Iris pigment epithelial cell (primary cell): ENCODE measurements at places on chromosomes 4 and X.

DNA sequence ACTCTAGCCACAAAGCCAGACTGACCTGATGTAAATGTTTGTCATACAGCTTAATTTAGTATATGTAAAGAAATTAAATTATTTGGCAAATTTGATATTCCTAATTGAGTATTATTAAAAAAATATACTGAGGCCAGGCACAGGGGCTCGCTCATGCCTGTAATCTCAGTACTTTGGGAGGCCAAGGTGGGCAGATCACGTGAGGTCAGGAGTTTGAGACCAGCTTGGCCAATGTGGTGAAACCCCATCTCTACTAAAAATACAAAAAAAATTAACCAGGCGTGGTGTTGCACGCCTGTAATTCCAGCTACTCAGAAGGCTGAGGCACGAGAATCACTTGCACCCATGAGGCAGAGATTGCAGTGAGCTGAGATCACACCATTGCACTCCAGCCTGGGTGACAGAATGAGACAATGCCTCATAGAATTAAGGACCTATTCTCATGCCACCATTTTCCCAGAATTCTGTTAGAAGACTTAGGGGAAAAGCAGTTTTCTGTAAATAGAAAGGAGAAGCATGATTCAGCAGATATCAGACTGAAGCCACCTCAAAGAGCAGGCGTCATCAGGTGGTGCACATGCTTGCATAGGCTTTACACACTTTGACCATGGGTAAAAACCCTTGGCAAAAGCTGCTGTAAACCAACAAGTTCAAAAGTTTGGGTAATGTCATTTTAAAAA lies 6.1 kb downstream of the UBQLN2 start:
- DNase-seq: no peak

DNA sequence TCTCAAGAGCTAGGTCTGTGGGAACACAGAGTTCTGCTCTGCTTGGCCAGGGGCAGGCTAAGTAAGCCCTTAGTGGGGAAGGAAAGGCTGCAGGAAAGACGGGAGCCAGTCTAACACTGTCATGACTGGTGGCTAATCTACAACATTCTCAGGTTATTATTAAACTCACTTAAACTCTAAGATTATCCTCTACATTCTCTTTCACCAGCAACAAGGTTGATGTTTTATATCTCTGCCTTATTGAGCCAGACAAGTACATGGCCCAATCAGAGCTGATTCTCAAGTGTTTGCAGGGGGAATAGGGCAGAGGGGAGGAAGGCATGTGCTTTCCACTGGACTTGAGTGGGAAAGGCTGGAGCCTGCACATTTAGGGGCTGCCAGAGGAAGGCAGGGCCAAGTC lies 50.9 kb upstream of the FAM241A start:
- no peak for DNase-seq

DNA sequence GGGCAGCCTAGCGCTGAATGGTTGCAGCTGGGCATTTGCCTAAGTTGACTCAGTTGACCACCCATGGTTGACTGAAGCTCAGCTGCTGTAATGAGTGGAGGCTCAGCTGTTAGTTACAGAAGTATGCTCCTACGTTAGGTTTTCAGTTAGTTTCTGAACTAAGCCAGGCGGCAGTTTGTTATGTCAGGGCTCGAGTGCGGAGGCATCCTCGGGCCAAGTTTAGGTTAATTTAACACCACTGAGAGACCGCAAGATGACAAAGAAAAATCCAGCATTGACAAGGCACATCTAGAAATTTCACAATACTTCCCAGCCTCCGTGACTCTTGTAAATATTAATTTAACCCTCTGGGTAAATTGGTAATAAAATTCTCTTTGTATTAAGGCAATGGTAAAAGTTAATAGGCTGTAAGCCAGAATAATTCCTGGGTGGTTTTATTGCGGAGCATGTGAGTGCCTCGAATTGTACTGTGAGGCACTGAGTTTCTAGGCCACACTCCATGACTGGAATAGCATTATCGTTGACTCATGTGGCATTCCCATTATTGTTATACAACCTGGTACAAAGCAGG lies 33.1 kb upstream of the CDKN2AIP start:
- peak; percentile 9 for DNase-seq

GRCh38 chrX:152658302-152658701 lies 20.6 kb downstream of the GABRQ start:
- no peak for DNase-seq

GRCh38 chr4:7381221-7381889 lies 53.4 kb downstream of the PSAPL1 start:
- DNase-seq: no peak

- no peak for DNase-seq
Measured at GRCh38 chrX:106802063-106802387, 448 bp upstream of the TBC1D8B start.

GRCh38 chr4:15976456-15977447 lies 13.8 kb upstream of the FGFBP2 start:
- DNase-seq: no peak

DNA sequence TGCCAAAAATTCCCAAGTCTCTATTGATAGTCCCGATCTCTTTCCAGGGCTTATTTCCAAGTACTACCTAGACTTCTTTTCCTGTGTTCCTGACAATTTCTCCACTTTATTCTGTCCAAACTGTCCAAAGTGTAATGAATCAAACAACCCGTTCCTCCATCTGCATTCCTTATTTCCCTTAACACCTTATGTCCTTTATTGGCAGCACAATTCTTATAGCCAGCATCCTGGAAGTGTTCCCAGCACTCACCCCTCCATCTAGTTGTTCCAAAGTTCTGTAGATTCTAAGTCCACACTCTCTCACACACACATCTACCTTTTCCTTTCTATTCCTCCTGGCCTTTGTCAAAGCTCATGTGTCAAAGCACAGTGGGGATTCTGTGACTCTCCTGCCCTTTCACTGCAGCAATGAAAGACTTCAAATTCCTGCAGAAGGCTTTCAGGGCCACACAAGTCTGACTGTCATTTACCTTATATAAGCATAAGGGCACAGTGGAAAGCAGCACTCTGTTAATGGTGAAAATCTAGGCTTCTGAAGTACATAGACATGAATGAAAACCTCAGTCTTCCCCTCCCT lies 22.1 kb downstream of the LIMCH1 start:
- DNase-seq: no peak

DNA sequence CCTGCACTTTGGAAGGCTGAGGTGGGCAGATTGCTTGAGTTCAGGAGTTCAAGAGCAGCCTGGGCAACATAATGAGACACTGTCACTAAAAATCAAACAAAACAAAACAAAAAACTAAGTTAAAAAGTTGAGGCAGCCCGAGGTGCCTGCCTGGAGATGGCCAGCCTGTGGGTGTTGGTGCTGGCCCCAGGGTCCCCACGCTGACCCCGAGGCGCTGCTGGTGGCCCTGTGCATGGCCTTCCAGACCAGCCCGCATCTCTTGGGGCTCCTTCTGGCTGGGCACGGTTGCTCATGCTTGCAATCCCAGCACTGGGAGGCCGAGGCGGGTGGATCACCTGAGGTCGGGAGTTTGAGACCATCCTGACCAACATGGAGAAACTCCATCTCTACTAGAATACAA lies 4.4 kb downstream of the ETNPPL start:
- DNase-seq: no peak

GRCh38 chr4:139558235-139559088 lies 2.4 kb upstream of the SETD7 start:
- DNase-seq: no peak

DNA sequence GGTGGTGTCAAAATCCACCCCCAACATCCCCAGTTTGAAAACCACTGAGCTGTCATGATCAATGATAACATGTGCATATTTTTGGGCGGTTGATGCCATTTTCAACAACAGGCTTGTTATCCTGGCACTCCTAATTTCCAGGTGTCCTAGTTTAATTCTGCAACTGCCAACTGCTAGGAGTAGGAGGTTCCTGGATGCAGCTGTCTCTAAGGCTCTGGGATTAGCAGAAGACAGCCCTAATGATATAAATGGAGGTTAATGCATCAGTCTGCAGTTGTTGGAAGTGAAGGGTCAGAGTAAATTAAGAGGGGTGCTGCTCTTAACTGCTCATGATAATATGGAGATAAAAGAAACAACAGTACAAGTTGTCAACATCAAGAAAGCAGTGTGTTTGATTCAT lies 23.8 kb downstream of the ARFIP1 start:
- DNase-seq: no peak

DNA sequence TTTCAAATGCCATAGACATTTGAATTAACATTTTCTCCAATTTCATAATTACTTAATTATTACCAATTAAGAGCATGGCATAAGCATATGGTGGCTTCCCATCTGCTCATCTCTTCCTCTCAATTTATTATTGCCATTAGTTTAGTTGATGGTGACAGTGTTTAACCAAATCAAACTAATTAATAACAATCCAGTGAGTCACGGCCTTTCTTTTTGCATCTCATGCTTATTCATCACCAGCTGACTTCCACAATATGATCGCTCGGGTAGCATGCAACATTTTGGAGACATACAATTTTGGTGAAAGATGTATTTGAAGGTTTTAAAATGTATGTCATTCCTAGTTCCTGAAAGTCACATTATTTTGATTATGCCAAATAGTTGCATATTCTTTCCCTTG lies 172.8 kb upstream of the TACR3 start:
- DNase-seq: no peak

DNA sequence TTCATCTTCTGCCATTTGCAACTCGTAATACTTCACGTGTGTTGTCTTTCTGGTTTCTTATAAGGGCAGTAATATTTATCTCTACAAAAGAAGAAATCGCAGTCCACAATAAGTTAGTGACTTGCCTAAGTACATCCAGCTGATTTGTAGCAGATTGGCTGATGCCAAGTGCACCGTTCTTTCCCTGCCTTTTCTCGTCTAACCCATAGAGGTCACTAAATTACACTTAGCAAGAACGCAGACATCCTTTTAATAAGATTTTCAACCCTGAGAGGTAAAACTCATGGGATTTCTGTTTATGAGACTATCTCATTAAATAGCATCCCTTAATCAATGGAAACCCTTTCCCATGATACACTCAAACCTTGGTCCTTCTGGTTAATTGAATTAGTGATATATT lies 408.6 kb upstream of the ACTRT1 start:
- DNase-seq: peak; percentile 14

DNA sequence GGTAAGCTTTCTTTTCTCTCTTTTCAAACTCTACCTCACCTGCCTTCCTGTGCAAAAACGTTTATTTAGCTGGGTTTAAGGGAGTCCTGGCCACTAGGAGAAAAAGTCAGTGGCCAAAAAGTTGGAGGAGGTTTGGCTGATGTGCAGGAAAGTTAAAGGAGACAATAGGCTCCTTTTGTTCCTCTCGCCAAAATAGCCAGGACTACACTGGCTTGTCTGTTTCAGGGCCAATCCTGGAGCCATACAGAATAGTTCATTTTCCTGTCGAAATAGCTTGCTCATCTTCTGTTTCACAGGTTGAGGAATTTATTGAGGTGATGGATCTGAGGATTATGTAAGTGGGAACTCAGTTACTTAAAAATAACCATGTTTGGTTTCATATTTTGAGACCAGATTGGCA lies 423 bp downstream of the HEPH start:
- DNase-seq: no peak

DNA sequence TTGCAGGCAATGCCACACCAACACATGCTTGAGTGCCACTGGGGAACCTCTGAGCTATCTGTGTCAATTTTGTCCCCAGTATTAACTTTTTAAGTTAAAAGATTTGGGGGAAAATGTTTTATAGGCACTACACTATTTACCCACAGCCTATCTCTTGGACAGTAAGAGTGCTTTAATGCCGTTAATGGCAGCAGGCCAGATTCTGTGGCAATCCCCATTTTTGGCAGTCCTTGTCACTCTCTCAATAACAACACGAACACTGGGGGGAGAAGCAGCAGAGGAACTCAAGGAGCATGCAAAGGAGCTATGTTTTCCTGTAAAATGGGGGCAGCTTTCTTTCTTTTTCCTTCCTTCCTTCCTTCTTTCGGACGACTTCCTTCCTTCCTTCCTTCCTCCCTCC lies 168.6 kb downstream of the NSUN7 start:
- DNase-seq: peak; percentile 90

DNA sequence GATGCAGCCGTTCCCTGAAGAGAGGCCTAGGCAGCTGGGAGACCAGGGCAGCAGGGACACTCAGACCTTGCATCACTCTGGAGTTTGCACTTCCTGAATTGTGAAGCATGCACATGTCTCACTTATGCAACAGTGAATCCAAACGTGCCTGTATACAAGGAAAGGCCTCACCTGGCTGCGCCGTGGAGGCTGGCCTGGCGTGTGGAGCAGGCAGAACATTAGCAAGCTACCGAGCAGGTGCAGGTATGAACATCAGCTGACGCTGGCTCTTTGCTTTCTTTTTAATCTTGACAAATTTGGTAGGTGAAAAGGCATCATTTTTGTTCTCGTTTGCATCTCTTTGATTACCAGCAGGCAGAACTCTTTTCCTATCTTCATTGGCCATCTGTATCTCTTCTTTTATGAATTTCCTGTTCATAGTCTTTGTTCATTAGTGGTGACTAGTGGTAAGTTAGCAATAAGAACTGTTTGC lies 37.1 kb upstream of the IRAK1 start:
- DNase-seq: peak; percentile 51

GRCh38 chr4:107922486-107923473 lies 8.6 kb upstream of the CYP2U1 start:
- no peak for DNase-seq

- DNase-seq: no peak
Measured at GRCh38 chrX:5638572-5638971, 590.1 kb downstream of the NLGN4X start.

DNA sequence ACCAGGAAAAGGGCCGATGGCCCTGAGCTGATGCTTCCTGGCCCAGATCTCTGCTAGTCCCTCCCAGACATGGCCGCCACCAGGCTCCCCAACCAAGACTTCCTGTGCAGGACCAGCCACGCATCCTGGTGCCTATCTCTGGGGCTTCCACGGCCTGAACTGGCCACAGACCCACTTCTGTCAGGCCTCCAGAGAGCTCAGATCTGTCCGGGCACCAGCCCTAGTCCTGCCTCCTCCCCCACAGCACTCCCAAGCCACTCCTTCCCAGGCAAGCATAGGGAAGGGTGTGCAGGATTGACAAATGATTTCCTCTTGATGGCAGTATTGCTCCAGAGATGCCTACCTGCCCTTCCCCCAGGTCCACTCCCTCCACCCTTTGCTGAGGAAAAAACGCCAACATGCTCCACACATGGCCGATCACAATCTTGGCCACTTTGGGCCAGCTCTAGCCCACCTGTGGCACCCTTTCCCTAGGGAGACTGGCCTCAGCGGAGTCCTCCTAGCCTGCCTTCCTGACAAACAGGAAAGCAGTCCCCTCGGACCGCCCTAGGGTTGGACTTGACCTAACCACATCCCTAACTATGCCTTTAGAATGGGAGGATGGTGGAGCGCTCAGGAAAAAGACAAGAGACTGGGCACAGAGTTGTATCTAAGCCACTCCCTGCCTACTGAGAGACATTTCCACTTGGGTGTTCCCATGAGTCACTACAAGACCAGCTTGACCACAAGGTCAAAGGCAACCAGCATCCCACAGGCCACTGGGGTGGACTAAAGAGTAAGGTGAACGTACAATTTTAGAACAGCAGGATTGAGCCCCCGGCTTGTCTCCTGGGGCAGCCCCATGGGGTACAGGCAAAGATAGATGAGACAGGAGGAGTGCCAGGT lies 277.5 kb upstream of the AGTR2 start:
- peak; percentile 53 for DNase-seq

DNA sequence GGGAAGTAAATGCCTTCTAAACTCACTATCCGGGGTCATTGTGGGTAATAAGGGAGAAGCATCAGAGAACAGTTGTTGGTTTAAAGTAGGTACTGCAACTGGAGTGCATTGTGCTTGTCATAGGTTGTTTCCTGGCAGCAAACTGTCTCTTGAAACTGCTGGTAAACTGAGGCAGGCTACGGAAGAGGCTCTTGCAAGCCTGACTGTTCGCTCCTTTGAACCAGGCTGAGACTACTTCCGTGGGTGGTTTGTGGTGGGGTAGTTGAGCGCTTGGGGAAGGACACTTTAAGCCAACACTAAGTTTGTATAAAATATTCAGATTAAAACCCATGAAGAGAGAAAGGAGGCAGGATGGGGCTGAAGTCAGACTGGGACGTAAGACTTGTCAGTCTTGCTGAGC lies 45.2 kb upstream of the WDR1 start:
- no peak for DNase-seq
